Activated CD8-positive, alpha-beta memory T cell treated with anti-CD3 and anti-CD28 coated beads for 1 hour (primary cell): ENCODE measurements at places on chromosomes 1 and 21.

GRCh38 chr1:109392788-109393616 is 4.7 kb downstream of the SORT1 start:
- no peak for DNase-seq

DNA sequence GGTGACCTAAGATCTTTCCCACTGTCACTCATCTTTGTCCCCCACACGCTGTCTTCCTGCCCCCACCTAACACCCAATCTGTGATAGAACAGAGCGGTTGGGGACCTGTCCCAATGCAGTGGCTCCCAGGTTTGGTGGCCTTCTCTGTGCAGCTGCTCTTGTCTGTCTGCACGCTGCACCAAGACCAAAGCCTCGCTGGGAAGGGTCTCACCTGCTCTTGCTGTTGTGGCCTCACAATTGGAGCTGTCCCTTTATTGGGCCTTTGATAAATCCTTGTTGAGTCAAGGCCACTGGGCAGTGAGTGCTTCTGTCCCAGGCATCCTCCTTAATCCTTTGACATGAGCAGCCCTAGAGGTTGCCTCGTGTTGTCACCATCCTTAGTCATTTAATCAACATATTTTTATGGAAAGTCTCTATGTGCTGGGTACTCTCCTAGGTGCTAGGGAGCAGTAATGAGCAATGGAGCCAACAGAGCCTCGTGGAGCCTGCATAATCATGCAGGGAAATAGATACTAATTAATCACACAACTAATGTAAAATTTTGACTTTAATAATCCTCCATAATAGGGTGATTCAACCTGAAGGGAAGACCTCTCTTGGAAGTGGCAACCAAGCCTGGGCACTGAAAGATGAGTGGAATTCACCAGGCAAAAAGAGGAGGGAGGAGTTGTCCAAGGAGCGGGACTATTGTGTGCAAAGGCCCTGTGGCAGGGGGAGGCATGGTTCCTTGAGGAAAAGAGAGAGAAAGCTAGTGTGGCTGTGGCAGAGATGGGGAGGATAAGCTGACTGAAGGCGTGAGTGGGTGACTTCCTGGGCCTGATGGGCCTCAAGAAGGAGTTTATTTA is 57.6 kb downstream of the MAN1C1 start:
- no peak for DNase-seq

DNA sequence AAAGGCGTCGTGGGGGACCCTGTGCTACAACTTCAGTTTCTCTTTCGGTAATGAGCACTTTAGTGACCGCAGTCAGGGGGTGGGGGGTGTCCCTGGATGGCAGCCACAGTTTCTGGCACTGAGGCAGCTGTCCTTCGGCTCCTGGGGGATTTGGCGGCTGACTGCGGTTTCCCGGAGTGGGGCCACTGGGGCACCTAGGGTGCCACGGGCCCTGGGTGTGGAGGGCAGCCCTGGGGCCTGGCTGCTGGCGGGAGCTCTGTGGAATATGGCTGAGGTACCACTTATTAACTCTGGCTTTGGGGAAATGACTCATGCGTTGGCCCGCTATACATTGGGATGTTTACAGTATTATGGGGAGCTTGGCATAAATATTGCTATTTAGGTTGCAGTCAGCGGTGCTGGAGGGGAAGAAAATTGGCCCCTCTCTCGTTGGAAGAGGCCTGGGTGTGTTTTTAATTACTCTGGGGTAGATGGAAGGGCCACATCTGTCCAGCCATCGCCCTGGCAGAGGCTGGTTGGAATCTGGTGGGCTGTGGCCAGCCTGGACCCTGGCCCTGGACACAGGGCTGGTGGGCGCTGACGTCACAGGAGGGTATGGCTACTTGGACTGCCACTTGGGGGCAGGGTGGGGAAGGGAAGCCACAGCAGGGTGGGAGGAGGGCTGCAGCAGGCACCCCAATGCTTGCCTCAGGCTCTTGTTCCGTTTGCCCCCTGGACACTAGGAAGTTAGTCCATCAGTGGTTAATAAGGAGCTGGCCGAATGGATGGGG is 2.0 kb downstream of the EPHB2 start:
- DNase-seq, result no peak

DNA sequence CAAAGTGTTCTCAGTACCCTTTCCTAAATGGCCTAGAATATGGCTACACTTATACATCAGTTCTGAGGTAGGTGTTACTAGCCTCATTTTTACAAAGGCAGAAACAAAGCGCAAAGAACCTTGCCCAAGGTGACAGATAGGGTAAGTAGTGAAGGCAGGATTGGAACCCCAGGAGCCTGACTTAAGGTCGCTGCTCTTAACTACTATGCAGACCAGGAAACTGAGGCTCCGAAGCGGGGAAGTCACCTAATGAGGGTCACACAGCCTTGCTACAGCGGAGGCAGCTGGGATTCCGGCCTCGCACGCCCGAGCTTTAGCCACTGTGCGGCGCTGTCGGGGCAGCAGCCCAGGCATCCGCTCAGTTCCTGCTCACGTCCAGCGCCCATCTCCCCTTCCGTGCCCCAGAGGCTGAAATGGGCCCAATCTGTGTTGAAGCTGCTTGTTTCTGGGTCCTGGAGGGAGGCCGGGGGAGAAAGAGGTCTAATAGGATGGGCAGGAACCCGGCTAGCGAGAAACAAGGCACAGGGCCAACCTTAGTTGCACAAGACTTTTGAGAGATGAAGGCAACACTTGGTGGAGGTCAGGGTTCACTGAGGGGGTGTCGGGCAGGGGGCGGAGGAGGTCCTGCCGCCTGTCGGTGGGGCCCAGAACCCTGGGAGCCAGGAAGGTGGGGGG is 1.4 kb upstream of the FOXD2 start:
- peak; percentile 62 for DNase-seq

- no peak for DNase-seq
These were observed 125.8 kb upstream of the HOOK1 start for GRCh38 chr1:59688976-59689375.

DNA sequence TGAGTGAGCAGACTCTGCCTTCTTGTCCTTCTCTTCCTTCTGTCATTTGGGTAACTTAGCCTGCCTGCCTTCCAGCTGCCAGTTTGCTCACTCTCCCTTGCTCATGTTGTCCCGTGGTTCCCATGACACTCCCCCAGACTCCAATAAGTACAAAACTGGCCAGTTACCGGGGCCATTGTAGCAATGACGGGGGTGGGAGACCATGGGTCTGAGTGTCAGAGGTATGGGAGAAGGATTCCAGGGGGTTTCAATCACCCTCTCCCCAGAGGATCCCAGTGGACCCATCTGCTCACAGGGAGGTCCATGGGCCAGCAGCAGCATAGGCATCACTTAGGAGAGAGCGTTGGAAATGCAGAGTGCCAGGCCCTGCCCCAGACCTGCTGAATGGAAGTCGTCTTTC is 51.3 kb downstream of the CAPN9 start:
- DNase-seq, result no peak

- DNase-seq, result no peak
These were observed 308.5 kb downstream of the NTNG1 start for GRCh38 chr1:107449326-107449725.

GRCh38 chr1:104780470-104781078 is 1030.9 kb downstream of the AMY1C start:
- DNase-seq, result no peak

DNA sequence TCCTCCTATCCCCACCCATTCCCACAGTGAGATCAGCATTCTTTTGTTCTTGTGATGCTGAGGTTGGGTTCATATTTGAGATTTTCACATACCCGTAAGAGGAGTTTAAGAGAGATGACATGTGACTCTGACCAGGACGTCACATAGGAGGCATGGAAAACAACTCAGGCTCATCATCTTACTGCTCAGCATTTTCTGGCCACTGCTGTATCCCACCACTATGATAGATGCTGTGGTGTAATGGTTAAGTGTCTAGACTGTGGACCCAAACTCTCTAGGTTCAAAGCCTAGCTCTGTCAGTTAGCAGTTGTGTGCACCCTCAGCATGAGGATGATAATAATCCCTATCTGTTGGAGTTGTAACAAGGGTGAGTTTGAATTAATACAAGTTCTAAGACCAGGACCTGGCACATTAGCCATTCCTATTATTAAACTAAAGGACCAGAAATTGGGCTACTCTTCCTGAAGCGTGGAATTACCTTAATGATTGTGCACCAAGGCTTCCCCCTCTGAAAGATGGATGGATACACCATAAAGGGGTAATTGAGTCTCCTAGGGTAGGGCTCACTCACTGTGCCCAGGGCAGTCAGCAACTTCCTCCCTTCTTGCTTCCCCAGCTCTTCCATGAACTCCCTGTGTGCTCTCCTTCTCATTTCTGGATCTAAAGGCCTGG is 40.9 kb downstream of the LGR6 start:
- no peak for DNase-seq

- DNase-seq, result no peak
These were observed 125.6 kb downstream of the KCNN3 start for GRCh38 chr1:154744352-154745035.

DNA sequence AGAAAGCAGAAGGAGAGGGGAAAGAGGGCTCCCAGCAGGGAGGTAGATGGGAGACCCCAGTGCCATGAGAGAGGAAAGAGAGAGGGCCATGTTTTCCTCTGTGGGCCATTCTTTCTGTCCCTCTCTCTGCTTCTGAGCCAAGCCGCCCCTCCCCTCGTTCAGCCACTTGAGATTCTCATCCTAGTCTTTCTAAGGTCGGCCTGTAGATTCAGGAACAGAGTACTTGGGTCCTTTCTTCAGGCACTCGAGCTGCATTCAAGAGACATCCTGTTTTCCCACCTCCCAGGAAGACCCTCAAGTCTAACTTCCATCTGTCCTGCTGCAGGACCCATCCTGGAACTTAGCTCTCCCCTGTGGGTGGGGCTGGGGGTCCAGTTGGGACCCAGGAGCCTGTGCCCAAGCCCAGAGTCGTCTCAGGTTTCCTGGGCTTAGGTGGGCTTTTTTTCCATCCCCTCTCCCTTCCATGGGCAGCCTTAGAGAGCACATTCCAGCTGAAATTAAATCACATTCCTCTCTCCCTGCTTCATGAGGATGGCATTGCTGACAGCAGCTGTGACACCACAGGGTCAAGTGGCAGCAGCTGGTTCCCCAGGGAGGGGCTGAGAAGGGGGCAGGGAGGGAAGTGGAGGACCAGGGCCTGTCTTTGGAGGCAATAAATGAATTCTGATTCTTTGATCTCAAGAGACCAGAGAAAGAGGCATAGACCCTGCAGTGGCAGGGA is 13.0 kb downstream of the NES start:
- no peak for DNase-seq
